Stimulated activated CD8-positive, alpha-beta memory T cell treated with anti-CD3 and anti-CD28 coated beads, Interleukin-2, amount 100 ng/mL, for 48 hours (primary cell): ENCODE measurements at places on chromosomes 6 and 20.

GRCh38 chr20:1374246-1374645, 18.6 kb downstream of the FKBP1A start:
- no peak for DNase-seq

- no peak for DNase-seq
These were observed 42.1 kb upstream of the BTN3A2 start for GRCh38 chr6:26322645-26323482.

DNA sequence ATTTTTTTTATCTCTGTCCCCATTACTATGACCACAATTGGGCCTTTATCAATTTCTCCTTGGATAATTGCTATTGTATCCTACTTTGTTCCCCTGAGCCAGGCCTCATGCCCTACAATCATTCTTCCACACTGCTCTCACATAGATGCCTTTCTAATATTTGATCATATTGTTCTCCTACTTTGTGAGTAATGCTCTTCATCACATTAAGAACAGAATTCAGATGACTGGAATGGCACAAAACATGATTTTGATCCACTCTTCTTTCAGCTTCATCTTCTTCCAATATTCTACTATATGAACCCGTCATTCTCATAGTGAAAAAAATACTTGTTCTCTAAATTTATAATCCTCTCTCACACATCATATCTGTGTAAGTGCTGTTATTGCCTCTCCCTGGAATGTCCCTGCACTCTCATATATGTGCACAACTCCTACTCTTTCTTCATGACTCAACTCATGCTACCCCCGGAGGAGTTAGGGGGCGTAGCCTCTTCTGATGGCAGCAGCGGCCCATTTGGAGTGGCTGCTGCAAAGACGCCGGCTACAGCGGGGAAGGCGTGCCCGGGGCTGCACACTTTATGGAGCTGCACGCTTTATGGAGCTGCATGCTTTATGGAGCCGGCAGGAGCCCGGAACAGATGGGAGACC, 25.3 kb upstream of the HACE1 start:
- DNase-seq = no peak

- no peak for DNase-seq
These were observed 70.1 kb upstream of the TENT5A start for GRCh38 chr6:81822568-81822967.

DNA sequence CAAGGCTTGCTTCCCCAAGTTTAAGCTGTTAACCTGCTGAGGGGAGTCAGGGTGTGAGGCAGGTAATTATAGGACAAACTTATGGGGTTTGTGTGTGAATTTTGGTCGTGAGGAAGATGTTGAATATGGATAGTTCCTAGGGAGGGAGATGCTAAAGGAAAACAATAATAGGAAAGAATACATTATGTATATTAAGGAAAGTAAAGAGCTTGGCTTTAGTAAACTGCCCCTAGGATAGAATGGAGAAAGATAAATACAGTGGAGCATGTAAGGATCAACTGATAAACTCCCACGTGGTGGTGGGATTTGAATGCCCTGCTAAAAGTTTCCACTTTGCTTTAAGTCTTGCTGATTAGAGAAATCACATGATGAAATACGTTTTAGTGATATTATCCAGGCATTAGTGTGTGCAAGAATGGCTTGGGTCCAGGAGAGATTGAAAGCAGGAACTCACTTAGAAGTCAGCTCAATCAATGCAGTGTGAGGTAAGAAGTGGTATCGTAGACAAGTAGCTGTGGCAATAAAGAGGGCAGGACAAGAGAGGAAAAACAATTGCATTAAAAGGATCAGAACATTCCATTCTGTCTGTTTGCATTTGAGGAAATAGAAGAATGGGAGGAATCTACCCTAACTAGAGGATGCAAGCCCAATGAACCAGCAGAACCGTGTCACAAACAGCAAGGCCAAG, 52.5 kb downstream of the RPS12 start:
- DNase-seq = no peak

DNA sequence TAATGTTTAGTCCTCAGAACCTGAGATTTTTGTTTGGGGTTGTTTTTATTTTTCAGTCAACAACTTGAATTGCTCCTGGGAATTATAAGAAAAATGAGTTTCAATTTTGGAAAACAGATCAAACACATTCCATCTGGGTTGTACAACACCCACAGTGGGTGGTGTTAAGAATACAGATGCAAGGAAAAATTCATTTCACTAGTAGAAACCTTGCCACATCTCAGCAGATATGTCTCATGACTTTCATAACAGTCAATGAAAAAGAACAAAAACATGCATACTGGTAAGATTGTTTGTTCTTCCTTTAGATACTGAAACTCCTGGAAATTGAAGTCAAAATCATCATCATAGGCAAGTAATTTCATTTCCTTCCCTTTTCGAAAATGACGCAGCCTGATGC, 78.9 kb downstream of the MOXD1 start:
- no peak for DNase-seq

DNA sequence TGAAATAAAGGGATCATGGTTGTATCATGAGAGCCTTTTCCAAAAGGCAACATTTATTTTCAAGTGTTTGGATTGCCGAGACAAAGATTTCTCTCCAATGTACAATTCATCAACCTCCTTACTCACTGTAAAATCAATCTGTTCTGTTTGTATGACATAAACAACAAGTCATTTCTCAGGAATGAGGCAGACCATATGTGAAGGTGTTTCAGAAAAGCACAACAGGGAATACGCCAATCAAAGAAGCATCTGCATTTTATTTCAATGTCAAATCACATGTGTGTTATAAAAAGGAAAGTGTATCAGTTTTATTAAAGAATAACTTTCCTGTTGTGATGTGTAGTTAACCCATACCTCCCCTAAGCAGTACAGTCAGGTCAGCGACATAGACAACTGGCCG, 653.7 kb downstream of the TFAP2A start:
- no peak for DNase-seq

GRCh38 chr20:47118641-47119040, 224.0 kb downstream of the EYA2 start:
- no peak for DNase-seq

DNA sequence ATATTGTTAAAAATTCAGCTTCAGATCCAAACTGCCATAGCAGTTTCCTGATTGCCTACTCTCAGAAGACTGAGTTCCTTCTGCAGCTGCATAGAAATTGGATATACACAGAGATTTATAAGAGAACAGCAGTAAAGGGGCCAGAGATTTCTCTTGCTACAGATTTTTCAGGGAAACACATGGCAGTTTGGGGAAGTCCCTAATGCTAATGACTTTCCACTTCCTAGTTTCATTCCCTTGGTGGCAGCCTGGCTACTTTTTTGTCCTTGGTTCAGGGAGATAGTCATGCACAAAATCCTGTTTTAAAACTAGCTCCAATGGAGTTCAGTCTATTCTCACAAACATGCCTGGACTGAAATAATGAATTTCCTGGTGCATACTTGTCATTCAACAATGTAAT, 125.3 kb upstream of the PLCB4 start:
- no peak for DNase-seq
